ENCODE measurements at places on chromosomes 11 and 22.

DNA sequence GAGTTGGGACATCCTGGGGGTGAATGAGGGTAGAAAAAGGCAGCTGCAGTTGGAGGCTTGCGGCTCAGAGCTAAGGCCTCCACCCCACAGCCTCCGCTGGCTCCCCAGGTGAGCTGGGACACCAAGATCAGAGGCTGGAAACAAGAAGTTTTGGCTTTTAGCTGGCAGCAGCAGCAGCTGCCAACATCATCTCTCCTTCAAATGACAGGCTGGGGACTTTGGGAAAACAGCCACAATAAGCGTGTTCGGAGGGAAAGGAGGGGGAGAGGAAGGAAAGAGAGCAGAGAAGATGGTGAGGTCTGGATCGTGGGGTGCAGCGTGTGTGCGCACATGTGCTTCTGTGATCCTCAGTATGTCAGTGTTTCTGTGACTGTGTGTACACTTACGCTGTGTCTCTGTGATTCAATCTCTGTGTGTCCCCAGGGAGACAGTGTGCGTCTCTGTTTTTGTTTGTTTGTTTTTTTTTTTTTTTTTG, 62.0 kb upstream of the RASD2 start:
- no peak for DNase-seq

DNA sequence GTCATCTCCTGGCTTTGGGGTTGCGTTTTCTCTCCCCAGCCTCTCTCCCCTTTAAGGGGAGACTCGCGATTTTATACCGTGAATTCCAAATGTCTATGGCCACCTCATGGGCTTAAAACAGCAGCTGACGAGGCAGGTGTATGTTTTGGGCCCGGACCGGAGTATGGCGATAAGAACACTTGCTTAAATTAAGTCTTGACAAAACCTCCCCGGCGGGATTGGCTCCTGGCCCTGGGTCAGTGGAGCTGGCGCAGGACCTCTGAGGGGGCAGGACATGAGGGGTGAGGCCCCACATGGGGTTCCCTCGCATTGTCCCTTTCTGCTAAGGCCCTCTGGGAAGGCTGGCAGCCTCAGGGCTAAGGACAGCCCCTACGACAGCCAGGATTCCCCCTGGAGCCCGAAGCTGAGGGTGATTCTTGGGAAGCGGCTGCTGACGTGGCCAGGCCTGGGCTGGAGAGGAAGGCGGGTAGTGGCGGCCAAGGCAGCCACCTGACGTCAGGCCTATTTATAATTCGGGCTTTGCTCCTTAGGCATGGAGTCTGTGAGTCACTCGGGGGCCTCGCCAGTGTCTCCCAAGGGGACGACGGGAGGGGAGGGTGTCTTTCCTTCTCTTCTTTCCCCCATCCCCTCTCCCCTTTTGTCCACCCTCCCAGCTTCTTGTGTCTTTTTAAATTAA, 12.7 kb downstream of the MYO18B start:
- DNase-seq, result no peak

GRCh38 chr11:64437426-64437825, 78.5 kb downstream of the RPS6KA4 start:
- no peak for DNase-seq

GRCh38 chr11:15451713-15452112, 337.0 kb downstream of the INSC start:
- DNase-seq, result no peak

DNA sequence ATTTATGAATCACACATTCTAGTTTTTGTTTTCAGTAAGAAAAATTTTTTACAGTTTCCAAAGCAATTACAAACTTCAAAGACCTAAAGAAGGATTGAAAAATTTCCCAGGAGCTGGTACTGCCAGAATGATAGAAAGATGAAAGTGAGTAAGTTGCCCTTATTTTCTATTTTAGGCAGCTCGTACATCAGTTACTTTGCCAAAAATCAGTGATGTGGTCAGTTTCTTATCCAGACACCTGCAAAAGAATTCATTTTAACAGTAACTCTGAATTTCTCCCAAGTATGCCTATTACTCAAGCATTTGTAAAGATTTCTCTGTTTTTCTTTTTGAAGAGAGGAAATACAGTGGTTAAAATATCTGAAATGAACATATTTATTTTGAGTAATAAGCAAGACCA, 976.3 kb upstream of the RAG2 start:
- no peak for DNase-seq

GRCh38 chr11:70915158-70915985, 337.0 kb downstream of the SHANK2 start:
- no peak for DNase-seq

GRCh38 chr11:16448123-16448717, 91.9 kb upstream of the SOX6 start:
- no peak for DNase-seq

GRCh38 chr22:41003066-41003465, 51.9 kb downstream of the RBX1 start:
- no peak for DNase-seq

DNA sequence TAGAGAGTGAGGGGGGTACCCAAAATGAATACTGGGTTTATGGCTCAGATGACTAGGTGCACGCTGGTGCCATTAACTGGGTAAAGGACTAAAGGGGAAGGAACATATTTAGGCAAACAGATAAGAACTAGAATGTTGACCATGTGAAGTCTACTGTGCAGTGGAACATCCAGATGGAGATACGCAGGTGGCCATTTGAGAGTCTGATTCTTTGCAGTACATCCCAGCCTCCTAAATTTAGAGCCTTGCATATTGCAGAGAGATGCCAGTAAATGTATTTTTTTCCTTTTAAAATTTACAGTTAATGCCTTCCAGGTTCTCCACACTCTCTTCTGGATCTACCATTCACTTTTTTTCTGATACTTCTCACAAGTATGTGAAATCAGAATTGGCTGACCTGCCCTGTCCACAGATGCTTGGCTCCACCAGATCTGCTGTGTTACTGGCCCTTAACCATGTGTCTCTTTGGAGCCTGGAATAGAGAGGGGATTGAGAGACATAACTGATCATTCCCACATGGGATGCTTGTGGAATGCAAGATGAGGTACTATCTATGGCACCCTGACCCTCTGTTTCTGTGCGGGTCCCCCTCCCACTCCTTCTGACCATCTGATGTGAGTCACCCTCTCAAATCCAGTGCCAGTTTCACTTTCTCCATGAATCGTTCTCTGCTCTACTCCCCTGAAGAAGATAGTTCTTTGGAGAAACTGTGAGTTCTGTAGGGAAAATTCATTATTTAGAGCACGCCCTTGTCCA, 77.0 kb upstream of the NCAM1 start:
- DNase-seq, result no peak

DNA sequence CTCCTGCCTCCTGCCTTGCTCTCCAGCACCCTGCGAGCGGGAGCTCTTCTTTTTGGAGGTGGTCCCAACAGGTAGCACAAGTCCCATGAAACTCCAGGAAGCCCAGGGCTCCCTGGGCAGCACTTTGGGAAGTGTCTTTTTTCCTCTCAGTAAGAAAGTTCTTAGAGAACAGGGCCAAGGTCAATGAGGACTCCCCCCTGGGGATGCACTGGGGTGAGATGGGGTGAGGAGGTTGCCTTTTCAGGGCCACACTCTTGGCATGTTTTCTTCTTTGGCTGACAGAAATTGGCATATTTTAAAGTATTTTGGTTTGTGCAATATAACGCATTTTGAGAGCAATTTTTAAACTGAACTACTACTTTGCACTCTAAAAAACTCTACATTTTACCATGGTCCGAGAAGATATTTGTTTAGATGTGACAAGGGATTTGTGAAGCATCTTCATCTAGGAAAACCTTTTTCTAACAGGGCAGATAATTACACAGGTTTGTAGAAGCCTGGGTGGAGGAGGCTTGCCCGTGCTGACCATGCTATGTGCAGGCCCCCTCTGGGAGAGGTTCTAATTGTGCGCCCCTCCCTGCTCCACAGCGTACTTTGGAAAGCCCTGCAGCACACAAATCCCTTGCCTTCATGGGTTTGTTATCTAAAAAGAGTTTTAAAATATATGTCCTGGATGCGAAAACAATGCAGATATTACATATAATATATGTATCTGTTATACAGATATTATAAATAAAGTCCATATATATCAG, 140.4 kb downstream of the WNT7B start:
- no peak for DNase-seq

Data from activated CD8-positive, alpha-beta memory T cell treated with anti-CD3 and anti-CD28 coated beads for 4 hours (primary cell).